ENCODE measurements at places on chromosomes 2 and 18.

- DNase-seq = no peak
Measured at GRCh38 chr2:149612122-149612521, 24.5 kb upstream of the MMADHC start.

DNA sequence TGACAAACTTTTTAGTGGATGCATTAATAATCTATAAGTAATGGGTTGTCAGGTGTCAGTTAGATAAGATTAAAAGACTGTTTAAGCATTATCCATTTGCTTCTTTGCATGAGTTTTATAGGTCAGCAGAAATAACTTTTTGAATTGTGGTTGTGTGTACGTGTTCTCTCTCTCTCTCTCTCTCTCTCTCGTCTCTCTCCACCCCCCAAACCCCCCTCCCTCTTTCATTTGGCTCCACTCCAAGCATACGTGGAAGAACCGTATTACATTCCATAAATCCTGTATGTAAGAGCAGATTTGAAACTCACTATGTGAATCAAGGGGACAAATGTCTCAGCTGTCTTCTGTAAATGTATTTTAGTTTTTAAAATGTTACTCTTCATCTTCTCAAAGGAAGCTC is 120.2 kb downstream of the MEIS1 start:
- DNase-seq = no peak

DNA sequence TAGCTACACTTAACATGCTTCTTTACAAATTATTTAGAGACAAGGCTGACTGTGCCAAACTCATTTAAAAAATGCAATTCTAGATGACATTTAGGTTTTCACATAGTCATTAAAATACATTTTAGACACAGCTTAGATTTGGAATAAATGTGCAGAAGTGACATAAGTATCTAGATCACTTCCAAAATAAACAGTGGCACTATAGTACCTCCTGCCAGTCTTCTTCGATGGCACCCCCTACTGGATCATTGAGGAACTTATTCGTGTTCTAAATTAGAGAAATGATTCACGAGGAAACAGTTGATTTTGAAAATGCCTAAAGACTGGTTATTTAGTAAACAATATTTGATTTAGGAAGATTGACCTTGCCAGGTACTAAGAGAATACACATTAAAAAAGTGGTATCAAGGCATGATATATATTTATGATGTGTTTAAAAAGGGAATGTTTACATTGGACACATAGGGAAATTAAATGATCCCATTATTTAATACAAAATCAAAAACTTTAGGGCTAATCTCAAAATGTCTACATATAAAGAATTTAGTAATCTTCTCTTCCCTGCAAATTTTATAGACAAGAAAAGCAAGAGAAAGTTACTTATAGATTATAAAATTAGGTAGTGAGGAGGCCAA is 323.9 kb downstream of the XIRP2 start:
- DNase-seq = peak; percentile 22

DNA sequence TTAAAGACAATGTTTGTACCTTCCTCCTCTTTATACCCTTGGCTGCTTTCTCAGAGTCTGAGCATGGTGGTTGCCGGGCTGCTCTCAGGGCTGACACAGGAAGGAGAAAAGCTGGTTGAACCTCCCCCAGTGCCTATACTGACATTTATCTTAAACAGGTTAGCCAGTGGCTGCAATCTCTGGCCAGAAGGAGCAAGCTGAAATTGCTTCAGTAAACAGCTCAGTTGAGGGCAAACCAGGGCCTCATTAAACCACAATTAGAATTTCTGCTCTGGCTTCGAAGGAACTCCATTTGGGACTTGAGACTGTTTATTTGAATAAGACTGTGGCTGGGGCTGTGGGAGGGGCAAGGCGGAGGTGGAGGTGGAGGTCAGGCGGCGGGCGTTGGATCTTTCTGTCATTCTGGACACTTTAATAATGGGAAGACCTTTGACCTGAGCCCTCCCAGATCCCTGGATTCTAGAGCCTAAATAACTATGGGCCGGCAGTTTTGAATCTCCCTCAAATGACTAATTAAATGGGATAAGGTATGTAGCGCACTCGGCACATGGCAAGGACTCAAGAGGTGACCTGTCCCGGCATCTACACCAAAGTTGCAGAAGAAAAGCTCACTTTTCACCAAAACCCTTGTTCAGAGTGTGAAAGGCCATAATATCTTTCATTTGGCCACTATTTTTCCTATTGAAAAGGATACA is 120.6 kb upstream of the MYCN start:
- DNase-seq = no peak

- no peak for DNase-seq
Measured at GRCh38 chr2:8000870-8001269, 681.0 kb upstream of the ID2 start.

DNA sequence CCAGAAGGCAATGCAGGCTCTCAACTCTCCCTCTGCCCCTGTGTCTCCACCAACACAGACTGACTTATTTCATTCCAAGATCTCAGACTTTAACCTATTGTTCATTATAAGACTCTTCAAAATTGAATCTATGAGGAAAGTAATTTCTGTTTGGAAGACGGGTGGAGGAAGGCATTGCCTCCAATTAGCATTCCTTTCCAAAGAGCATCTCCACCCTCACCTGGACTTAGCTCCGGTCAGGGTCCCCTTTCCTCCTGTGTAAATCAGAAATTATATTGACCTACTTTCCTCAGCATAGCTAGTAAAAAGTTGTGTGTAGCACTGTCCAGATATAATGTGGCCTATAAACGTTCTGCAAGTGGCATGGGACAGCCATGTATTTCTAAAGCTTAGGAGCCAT is 230.4 kb upstream of the ACVR2A start:
- DNase-seq = no peak

DNA sequence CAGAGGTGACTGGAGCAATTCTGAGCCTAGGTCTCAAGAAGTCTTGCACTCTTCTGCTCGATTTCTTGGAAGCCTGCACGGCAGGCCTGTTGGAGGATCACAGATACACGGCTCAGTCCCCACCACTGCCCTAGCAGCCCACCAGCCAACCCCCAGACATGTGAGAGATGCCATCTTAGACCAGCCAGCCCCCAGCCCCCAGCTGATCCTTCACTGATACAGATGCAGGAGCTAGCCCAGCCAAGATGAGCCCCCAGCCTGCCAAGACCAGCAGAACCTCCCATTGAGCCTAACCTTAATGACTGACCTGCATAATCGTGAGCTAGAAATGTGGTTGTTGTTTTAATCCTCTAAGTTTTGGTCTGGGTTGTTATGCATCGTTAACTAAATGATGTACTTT is 47.5 kb downstream of the INHBB start:
- DNase-seq = no peak

GRCh38 chr2:166653185-166653813 is 159.2 kb upstream of the SCN7A start:
- DNase-seq = no peak

DNA sequence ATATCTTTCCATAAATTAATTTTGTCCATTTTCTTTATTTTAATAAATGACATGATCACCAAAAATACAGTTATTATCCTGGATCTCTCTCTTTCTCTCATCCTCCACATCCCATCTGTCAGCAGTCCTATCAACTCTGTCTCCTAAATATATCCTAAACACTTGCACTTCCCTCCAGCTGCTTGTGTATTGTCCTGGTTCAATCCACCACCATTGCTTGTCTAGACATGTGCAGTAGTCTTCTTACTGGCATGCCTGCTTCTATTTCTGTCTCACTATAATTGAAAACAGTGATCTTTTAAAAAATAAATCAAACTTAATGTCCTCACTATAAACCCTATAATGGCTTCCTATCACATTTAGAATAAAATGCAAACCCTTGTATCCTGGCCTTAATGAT is 2168.6 kb upstream of the PIK3C3 start:
- DNase-seq = no peak

DNA sequence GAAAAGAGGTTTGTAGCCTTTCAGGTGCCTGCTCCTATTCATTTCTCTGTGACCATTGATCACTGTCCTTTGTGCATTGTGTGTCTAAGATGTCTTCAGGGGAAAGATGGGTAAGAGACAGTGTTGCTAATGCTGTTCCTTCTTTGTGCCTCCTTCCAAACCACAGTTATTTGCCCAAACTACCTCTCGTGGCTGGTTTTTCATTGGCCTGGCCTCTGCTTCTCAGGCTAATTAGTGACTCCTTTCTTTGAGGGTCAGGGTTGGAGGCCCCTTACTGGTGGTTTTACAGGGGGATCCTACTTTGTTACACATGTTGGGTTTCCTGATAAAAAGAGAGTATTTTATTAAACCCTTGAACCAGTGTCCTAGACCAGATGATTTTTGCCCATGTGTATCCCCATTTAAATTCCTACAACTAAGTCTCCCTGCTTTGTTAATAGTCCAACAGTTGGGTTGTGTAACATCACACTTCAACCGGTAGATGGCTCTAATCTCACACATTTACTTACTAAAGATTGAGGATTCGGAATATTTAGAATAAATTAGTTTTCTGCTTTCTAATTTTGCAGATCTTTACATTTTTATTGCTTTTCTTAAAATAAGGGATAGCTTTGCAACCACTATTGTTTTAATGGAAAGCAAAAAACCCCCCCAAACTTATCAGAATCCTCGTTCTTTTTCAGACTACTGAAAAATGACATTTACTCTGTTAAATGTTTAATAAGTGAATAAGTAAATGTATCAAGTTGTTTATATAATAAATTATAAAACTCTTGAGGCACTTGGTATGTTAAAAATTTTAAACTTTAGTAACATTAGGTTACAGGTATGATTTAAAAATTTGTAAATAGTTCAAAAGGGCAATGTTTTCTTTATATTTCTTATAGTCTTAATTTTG is 2.4 kb downstream of the MARS2 start:
- DNase-seq = peak; percentile 27

GRCh38 chr2:44618251-44619023 is 256.7 kb downstream of the CAMKMT start:
- no peak for DNase-seq

GRCh38 chr2:70806013-70806412 is 14.4 kb downstream of the CLEC4F start:
- DNase-seq = no peak

DNA sequence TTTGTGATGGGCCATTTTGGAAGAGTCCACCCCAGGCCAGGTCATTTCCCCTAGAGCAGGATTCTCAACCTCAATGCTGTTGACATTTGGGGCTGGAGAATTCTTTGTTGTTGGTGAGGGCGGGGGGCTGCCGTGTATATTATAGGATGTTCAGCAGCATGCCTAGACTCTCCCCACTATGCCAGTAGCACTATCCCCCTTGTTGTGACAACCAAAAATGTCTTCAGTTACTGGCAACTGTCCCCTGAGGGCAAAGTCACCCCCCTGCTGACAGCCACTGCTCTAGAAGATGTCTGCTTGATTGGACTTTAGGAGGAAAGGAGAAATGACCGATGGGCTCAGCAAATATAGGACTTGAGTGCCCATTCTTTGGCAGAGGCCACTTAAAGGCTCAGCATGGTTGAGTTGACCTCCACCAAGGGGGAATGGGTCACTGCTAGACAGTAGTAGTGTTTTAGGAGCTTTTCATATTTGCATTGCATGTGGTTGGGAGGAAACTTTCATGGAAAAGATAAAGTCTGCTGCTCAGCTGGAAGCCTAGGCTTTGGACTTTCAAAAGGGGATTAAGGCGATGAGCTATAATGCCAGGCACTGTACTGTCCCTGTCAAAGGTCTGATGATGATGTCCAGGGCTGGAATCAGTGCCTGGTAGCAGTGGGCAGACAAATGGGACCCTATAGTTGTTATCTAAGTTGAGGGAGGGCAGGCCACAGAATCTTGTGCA is 61.1 kb upstream of the MCFD2 start:
- no peak for DNase-seq

GRCh38 chr18:77065221-77065981 is 67.2 kb downstream of the MBP start:
- peak; percentile 96 for DNase-seq
